ENCODE measurements at places on chromosomes 1 and 21. TPM values are rescaled to one million over a fixed set of nuclear protein-coding genes. Genes with fewer than 3 reads are reported as not detected.

Gene TMEM200B
- total RNA-seq = 11.6 TPM

Gene SPATA21
- not detected for total RNA-seq

Gene ISG15
- 63.2 TPM for total RNA-seq

Gene PDC
- total RNA-seq = not detected

Gene GUCA2B
- not detected for total RNA-seq

Gene C1orf232
- not detected for total RNA-seq

Gene ACTA1
- total RNA-seq = not detected

Gene RBP7
- not detected for total RNA-seq

Gene OR4F16
- not detected for total RNA-seq

Gene ARHGEF10L
- total RNA-seq = 8.7 TPM

Gene LCE1D
- not detected for total RNA-seq

Gene TTLL10
- not detected for total RNA-seq

Gene S100A1
- total RNA-seq = not detected

Measured in cardiac atrium fibroblast (primary cell).